ENCODE measurements at places on chromosomes 11 and 22.

GRCh38 chr11:130437848-130438247 is 9.4 kb upstream of the ADAMTS8 start:
- DNase-seq = no peak

GRCh38 chr11:47147250-47147649 is 29.4 kb downstream of the ARFGAP2 start:
- no peak for DNase-seq

- DNase-seq = no peak
These were observed 22.7 kb upstream of the C1QTNF4 start for GRCh38 chr11:47616726-47617416.

DNA sequence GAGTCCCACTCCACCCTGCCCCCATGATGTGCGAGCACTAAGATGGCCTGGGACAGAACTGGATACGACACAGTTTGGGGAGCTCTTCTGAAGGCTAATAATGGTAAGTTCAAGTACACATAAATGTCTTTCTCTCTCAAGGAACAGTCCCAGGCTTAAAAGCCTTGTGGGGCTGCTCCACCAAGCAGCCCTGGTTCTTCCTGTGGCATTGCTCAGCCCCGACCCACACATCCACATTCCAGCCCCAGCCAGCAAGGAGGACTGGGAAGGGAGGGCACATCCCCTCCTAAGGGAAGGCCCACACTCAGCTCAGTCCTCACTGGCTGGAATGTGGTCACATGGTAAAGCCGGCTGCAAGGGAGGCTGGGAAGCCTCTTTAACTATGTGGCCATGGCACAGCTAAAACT is 13.3 kb upstream of the MB start:
- DNase-seq = no peak

DNA sequence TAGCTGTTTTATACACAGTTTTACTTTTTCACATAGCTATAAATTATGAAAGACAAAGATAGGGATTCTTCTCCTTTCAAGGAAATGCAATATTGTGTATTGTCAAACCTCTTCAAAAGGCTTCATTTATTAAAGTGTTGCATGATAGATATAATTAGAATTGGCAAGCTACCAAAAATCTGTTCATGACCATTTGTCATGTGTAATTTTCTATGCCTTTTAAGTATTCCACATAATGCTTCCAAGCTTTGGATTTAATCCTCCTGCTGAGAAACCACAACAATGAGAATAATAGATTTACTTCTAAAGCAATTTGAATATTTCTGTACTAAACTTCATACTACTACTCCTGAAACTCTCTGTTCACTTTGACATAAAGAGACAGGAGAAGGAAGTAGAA is 403.2 kb upstream of the CCDC179 start:
- no peak for DNase-seq

GRCh38 chr22:31789803-31790202 is 36.0 kb downstream of the DEPDC5 start:
- DNase-seq = no peak

DNA sequence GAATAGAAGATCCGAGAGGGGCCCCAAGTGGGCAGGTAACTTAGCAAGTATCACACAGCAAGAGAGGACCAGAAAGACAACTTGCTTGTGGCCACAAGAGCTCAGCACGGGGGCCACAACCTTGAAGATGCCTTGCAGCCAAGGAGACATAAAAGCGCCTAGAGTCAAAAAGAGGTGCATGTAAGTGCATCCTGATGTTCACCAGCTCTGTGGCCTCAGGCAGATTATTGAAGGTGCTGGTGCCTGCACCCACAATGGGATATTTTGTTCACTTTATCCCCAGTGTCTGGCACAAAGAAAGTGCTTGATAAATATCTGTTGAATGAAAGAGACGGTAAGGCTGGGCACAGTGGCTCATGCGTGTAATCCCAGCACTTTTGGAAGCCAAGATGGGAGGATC is 106.0 kb upstream of the ASPHD2 start:
- DNase-seq = no peak

- DNase-seq = no peak
These were observed 37.8 kb downstream of the RNF141 start for GRCh38 chr11:10503221-10503620.

DNA sequence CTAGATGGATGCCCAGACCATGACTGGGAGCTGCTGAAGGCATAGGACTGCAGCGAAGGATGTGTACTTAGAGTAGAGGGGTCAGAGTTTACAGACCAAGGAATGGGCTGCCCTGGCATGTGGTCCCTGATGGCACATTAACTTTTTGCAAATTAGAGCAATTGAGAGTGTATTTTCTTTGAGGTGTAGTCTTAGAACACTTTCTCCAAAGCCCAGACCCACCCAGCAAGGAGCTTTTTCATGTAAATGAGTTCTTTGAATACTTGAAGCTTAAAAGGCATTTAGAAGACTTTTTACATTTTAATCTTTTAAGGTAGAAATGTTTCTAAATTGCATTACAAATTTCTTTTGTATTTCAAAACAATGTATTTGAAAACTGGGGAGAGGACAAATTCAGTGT is 8.9 kb downstream of the OR4X1 start:
- no peak for DNase-seq

DNA sequence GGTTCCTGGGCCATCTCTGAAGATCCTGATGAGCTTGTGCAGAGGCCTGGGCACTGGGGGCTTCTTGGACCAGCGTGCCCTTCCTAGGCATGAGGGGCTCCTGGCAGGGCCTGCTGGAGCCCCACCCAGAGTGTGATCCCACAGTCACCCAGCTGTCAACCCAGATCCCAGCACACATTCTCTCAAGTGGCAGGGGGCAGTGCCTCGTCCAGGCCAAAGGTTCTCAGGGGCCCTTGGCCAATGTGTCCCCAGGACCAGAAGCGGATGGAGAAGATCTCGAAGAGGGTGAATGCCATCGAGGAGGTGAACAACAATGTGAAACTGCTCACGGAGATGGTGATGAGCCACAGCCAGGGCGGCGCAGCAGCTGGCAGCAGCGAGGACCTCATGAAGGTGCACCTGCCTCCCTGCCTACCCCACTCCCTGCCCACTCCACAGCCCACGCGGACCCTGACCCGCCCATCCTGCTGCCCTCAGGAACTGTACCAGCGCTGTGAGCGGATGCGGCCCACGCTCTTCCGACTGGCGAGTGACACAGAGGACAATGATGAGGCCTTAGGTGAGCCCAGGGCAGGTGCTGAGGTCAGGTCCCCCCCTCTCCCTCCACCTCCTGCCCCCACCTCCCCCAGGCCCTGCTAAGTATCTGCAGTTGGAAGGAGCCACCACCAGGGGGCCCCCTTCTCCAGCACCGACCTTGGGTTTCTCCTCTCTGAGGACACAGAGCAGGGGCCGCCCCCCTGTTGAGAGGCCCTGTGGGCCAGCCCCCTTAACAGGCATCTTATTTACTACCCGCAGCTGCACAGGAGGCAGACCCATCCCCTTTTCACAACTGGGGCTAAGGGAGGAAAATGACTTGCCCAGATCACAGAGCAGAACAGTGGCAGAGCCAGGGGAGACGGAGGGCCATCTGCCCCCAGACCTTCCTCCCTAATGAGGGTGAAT is 14.7 kb downstream of the GGA1 start:
- no peak for DNase-seq

GRCh38 chr11:126992065-126992803 is 8.3 kb downstream of the KIRREL3 start:
- DNase-seq = no peak

DNA sequence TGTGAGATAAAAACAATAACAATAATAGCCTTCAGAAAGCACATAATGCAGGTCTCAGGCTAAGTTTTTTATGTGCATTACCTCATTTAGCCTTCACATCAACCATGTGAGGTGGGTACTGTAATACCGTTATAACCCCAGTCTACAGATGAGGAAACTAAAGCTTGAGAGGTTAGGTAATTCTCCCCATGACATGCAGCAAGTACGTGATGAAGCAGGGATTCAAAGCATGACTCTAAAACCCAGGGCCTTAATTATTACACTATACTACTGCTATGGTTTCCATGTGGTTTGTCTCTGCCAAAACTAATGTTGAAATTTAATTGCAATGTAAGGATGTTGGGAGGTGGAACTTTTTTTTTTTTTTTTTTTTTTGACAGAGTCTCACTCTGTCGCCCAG is 37.7 kb upstream of the FDX1 start:
- no peak for DNase-seq

Data from SK-N-MC (cell line).